ENCODE measurements at places on chromosomes 3 and 15. TPM values are rescaled to one million over a fixed set of nuclear protein-coding genes. Genes with fewer than 3 reads are reported as not detected.

- peak; percentile 21 for DNase-seq
Observed at GRCh38 chr15:29569533-29570092, 252.7 kb downstream of the TJP1 start.

SLC28A2 gene
- total RNA-seq: not detected

DNA sequence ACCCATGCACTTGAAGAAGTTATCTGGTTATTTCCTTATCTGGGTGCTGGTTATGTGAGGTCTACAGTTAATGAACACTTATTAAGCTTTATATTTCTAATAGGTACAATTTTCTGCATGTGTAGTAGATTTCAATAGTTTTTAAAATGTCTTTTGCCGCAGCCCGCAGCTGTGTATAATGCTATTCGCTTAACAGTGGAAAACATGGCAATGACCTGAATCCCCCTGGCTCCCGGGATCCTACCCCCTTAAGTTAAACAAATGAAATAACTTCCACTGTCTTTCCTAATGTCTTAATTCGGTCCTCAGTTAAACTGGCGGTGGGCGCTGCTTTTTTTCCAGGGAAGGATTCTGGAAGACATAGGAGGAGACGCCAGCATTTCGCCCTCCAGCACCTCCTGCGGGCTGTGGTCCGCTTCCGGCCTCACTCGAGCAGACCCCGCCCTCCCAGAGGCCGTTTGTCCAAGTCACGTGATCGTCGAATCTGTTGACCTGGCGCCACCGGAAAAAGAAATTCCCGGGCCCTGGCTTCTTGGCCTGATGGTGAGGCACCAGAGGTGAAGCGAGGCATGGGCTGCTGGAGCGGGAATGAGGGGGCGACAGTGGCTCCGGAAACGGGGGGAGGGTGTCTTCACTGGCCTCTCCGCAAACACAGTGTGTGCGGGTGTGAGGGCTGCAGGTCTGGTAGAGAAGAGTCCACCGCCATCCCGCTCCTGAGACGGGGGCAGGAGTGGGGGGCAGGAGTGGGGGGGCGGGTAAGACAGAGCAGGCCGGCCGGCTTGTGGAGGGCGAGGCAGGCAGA lies 45.6 kb upstream of the CSPG4 start:
- DNase-seq: peak; percentile 91

- no peak for DNase-seq
Observed at GRCh38 chr15:34620142-34620541, 36.7 kb upstream of the GOLGA8B start.

PLXNA1 gene
- total RNA-seq: 56.2 TPM

ADAMTS7 gene
- 25.9 TPM for total RNA-seq

DNA sequence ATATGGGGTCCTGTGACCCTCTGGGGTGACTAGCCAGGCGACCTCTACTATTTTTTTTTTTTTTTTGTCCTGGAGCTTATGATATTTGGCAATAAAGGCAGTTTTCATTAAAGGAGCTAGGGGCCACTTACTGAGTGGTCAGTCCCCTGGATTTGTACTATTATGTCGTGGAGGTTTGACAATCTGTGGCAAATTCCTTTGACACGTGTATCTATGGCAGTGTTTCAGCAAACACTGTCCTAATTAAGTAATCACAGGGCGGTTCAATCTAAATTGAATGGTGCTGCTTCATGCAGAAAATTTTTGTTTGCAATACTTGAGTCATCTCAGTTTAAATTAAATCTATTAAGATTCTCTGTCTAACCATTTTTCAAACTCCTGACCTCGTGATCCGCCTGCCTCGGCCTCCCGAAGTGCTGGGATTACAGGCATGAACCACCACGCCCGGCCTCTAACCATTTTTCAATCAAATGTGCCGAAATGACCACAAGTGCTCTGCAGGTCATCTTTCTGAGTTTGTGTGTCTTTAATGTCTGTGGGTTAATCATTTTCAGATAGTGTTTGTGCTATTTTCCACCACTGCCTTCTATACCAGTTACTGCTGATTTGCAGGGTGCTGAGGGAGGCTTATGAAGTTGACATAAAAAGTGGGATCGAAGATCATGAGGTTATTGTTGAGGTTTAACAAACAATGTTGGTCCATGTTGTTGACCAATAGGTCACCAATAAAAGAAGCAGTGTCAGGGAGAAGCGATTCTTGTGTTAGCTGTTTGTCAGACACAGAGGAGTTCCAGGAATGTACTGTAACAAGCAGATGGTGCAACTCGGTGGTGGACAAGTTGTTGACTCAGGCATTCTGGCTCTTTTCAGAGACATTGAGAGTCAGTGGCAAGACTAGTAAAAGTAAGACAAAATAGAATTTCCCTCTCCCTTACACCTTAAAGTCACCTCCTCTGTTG lies 18.6 kb upstream of the SLC2A2 start:
- no peak for DNase-seq

- DNase-seq: no peak
Observed at GRCh38 chr15:62641825-62642224, 400.7 kb upstream of the TPM1 start.

DNA sequence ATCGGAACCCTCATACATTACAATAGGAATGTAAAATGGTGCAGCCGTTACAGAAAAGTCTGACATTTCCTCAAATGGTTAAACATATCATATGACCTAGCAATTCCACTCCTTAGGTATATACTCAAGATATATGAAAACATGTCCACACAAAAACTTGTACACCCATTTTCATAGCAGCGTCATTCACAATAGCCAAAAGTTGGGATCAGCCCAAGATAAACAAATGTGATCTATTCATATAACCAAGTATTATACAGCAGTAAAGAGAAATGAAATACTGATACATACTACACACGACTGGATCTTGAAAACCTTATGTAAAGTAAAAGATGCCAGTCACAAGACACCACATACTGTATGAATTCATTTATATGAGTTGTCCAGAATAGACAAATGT lies 102.4 kb downstream of the MSL2 start:
- DNase-seq: no peak

DNA sequence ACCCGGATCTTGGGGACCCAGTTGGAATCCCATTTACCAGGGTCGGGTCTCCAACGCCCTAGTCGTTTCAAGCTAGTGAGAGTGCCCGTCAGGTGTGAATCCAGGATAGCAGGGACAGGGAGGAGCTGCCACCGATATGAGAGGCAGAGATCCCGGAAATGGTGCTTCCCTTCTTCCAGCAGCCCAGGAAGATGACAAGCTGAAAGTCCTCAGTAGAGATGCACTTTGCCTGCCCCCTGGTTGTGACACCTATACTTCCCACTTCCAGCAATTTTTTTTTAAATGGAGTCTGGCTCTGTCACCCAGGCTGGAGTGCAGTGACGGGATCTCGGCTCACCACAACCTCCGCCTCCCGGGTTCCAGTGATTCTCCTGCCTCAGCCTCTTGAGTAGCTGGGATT lies 503.0 kb downstream of the NTRK3 start:
- DNase-seq: no peak

GPR171 gene
- not detected for total RNA-seq

SLC51A gene
- total RNA-seq: not detected

OIP5 gene
- total RNA-seq: 4.6 TPM

- no peak for DNase-seq
Observed at GRCh38 chr3:102936511-102937045, 501.8 kb downstream of the ZPLD1 start.

A4GNT gene
- not detected for total RNA-seq

DNA sequence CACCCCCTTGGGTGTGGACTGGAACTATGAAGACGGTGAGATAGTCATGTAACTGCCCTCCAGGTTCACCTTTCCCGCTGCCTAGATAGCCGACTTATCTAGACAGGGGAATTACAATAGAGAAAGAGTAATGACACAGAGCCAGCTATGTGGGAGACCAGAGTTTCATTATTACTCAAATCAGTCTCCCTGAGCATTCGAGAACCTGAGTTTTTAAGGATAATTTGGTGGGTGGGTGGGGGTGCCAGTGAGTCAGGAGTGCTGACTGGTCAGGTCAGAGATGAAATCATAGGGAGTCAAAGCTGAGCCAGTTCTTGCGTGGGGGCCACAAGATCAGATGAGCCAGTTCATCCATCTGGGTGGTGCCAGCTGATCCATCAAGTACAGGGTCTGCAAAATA lies 19.7 kb upstream of the DNAJC19 start:
- DNase-seq: no peak

RNU6-1 gene
- total RNA-seq: not detected

GRCh38 chr3:65485826-65486469 lies 552.8 kb downstream of the MAGI1 start:
- DNase-seq: peak; percentile 23

GRCh38 chr3:134359121-134360010 lies 14.9 kb downstream of the AMOTL2 start:
- peak; percentile 72 for DNase-seq

GRCh38 chr3:58578873-58579272 lies 1.7 kb upstream of the FAM107A start:
- DNase-seq: no peak

FMN1 gene
- 1.8 TPM for total RNA-seq

P2RY13 gene
- total RNA-seq: 1.7 TPM

GRCh38 chr3:24622138-24622537 lies 127.5 kb upstream of the THRB start:
- no peak for DNase-seq

FETUB gene
- not detected for total RNA-seq
